ENCODE measurements at places on chromosomes 1 and 21.

DNA sequence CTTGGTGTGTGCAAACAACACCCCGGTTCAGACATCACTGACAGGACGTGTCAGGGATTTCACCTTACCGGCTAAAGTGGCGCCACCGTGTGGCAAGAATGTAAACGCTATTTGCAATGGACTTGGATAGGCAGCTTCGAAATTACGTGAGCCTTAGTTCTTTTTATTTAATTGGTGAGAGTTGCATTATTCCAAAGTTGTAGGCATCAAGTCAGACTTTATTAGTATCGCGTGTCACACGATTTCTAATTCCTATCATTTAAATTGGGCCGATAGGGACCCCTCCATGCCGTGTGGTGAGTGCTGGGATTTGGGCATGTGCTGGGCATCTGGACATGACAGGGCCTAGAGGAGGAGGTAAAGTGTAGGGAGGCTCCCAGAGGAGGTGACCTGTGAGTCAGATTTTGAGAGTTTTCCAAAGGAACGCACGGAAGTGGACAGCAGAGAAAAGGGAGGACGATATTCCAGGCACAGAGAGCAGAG, 14.5 kb upstream of the CPT2 start:
- DNase-seq = peak; percentile 74

GRCh38 chr1:70627910-70628309, 216.8 kb downstream of the CTH start:
- DNase-seq = peak; percentile 2

GRCh38 chr1:201566933-201567801, 28.2 kb downstream of the NAV1 start:
- DNase-seq = no peak

DNA sequence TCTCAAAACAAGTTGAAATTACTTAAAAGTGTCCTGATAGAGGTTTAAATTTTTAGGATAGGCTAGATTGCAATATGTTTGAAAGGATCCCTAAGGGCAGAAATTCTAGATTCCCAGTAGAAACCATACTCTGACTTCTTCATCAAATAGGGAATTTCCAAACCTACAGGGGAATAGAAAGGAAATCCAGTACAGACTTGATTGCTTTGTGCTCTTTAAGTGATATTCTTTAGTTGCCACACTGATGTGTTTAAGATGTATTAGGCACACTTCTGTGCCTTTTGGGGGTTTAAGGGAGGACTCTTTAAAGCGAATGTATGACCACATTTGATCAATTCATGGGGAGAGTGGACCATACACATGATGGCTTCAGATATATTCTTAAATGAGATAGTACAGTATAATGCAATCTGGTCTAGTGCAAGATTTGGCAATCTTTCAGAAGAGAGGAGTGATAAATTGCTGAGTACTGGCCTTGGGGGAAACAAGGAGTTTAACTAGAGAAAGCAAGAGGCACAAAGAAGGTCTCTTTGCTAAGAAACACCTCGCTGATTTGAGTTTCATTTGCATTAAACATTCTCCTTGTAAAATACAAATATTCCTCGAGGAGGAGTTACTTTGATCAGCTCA, 268.8 kb upstream of the NR5A2 start:
- no peak for DNase-seq

DNA sequence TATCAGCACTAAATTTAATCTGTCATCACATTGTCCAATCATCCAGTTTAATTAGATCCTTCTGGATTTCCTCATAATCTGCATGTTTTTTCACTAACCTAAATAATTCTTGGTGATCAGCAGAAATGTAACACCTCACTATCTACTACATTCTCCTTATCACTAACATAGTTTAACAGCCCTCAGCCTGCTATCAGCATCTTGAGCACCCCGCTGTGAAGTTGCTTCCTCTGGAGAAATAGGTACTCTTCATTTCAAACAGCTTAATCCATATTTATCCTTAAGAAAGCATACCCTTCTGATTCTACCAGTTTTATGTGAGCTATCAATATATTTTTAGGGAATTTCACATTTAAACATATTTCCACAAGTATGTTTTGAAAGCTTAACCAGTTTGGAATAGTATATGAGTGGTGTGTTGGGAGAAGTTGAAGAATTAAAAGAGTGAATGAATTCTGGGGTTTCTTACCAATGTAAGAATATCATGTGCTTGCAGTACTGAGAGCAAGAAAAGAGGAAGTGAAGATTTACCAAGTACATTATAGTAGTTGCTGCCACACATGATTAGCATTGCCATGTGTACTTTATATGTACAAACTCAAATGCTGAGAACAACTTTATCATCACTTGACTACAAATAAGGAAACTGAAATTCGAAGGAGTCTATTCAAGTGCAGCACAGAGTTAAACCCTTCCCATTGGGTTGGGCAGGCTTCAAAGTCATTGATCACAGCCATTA, 771.1 kb upstream of the ADGRL4 start:
- DNase-seq = peak; percentile 9

DNA sequence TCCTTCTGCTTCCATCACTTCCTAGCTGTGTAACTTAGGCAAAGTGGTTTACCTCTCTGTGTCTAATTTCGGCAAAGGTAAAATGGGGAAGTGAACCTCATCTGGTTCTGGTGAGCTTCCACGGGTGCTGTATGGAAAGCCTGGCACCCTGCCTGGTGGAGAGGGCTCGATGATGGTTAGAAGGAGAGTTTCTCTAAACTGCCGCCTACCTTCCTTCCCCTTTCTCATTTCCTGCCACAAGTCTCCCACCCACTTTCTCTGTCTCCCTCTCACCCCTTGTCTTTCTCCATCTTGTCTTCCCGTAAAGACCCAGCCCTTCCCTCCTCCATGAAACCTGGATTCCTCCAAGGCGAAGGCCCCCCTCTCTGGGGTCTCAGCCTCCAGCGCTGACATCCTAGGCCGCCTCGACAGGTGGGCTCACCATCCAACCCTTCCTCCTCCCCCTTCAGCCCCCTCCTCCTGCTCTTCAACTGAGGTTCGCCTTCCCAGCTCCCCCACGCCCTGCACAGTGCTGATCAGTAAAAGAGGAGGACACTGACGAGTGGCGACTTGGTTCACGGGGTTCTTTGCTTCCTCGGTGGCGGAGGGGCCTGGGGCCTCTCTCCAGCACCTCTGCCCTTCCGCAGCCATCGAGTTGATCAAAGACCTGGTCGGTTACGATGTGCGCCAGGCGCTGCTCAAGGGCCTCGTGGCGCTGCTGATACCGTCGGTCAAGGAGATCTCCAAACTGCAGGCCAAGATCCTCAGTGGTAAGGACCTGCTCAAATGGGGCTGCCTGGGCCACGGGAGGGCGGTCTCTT, 7.3 kb downstream of the RNU5D-1 start:
- DNase-seq = no peak

DNA sequence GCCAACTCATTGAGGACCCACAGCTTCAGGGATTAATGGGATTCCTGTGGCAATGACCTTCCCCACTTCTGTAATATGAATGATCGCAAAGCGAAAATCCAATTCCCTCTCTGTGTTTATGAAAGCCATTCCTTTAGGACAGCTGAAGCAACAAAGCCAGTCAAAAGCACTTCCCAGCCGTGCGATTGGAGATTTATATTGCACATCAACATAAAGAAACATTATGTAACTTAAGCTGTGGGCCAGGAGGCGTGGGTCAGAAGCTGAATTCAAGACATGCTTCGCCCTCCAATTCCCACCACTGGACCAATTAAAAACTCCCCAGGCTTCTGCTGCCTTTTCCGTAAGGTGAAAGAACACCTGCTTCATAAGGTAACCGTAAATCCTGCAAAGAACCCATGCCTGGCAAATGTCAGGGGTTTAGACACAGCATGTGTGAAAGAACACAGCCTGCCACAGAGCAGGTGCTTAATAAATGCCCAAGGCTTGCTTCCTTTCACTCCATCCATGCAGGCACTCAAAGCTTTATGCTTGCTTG, 138.9 kb upstream of the SOD1 start:
- DNase-seq = peak; percentile 25

DNA sequence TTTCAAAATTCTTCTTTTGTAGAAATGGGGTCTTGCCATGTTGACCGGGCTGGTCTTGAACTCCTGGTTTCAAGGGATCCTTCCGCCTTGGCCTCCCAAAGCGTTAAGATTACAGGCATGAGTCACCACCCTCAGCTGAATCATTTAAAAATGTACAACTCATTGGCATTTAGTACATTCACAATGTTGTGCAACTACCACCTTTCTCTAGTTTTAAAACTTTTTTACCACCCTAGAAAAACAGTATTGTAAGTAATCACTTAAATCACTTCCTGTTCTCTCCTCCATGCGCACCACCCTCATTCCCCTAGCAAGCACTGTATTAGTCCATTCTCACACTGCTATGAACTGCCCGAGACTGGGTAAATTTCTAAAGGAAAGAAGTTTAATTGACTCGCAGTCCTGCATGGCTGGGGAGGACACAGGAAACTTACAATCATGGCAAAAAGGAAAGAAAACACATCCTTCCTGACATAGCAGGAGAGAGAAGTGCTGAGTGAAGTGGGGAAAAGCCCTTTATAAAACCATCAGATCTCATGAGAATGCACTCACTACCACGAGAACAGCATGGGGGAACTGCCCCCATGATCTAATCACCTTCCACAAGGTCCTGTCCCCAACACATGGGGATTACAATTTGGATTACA, 14.4 kb upstream of the THEM5 start:
- DNase-seq = peak; percentile 38

DNA sequence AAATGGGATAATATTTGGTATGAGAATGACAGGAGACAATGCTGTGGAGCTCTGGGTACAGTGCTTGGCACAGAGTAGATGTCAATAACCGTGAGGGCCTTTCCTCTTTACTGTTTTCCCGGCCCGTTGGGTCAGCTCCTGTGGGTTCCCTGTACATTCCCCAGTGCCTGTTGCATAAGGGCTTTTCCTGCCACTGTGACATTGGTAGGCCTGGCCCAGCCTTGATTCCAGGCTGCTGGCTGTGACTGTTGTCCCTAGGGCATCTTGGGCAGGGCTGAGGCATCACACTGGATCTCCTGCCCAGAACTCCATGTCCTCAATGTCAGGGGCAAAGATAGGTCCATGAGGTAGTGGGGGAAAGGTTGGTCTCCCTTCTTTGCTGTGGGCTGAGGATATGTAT, 25.8 kb upstream of the MYCL start:
- DNase-seq = no peak

GRCh38 chr1:110159168-110159567, 8.9 kb downstream of the SLC6A17 start:
- no peak for DNase-seq

GRCh38 chr1:27630859-27631491, 4.0 kb downstream of the FGR start:
- DNase-seq = no peak

- no peak for DNase-seq
Observed at GRCh38 chr1:155304558-155305063, 3.4 kb upstream of the PKLR start.

DNA sequence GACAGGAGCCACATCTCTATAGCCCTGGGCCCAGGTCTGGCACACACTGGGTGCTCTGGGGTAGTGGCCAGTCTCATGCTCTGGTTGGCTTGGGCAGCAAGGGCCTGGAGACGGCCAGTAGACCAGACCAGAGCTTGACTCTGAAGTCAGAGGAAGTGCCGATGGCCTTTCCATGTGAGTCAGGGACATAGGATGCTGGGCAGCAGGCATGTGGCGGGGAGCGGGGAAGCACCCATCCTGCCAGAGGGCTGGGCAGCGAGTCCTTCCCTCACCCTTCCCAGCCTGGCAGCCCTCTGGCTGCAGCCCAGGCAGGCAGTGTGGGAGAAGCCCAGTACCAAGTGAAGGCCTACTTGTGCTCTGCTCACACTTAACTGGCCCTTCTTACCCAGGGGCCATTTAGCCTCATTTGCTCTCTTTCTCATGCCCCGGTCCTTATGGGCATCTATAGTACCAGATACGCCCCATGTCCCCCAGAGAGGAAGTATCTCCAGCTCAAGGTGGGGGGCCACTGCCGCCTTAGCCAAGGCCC, 3.3 kb downstream of the GPR153 start:
- DNase-seq = no peak

DNA sequence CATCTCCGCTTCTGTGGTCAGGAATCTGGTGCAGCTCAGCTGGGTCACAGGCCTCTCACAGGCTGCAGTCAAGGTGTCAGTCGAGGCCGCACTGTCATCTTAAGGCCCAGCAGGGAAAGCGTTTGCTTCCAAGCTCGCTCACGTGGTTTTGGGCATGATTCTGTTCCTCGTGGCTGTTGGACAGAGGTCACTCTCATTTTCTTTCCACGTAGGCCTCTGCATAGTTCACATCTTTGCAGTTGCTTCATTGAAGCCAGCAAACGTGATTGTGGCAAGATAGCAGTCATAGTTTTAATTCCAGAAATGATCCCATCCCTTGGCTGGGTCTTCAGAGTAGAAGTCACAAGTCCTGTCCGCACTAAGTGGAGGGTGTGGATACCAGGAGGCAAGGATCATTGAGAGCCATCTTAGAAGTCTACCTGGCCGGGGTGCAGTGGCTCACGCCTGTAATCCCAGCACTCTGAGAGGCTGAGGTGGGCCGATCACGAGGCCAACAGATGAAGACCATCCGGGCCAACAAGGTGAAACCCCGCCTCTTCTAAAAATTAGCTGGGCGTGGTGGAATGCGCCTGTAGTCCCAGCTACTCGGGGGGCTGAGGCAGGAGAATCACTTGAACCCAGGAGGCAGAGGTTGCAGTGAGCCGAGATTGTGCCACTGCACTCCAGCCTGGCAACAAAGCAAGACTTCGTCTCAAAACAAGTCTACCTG, 24.5 kb downstream of the NECAP2 start:
- DNase-seq = peak; percentile 23

Data from fibroblast of skin of abdomen (primary cell).